ELR (cell line): ENCODE measurements at places on chromosomes 4 and X.

DNA sequence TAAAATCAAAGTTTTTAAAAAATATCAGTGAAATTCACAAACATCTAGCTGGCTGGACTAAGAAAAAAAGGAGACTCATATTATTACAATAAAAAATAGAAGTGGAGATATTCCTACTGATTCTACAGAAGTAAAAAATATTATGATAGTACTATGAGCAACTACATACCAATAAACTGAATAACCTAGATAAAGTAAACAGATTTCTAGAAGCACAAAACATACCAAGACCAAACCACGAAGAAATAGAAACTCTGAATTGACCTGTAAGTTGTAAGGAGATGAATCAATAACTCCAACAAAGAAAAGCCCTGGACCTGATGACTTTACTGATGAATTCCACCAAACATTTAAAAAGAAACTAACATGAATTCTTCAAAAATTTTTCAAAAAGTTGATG, 867.3 kb downstream of the PCDH18 start:
- peak; percentile 82 for DNase-seq

GRCh38 chrX:134548257-134549201, 88.6 kb downstream of the HPRT1 start:
- peak; percentile 46 for DNase-seq

- DNase-seq = no peak
Observed at GRCh38 chr4:132445386-132445785, 703.7 kb upstream of the PCDH10 start.

GRCh38 chr4:105352826-105353225, 121.0 kb downstream of the PPA2 start:
- peak; percentile 22 for DNase-seq

GRCh38 chr4:4182835-4183568, 43.7 kb downstream of the OTOP1 start:
- DNase-seq = peak; percentile 19
